AG10803 (cell line): ENCODE measurements at places on chromosomes 2 and 18.

- DNase-seq, result no peak
Measured at GRCh38 chr2:113089916-113090315, 22.1 kb downstream of the IL1F10 start.

DNA sequence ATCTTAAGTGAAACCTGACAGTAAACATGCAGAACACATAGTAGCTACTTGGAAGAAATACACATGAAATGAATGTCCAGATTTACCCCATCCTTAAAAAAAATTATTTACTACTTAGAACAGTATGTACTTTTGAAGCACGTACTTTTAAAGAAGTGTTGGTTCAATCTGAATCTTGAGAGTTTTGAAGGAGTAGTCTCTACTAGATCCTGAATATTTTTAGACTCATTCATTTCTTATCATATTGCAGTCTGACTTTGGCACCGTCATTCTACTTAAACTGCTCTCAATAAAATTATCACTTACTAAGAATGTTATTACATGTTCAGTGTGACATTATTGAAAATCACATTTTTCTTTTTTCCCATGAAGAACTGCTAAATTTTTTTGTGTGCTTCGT lies 187.8 kb downstream of the DPP4 start:
- no peak for DNase-seq

GRCh38 chr2:60531701-60532133 lies 21.7 kb downstream of the BCL11A start:
- DNase-seq, result no peak

- no peak for DNase-seq
Measured at GRCh38 chr2:177735318-177735803, 337.2 kb downstream of the PDE11A start.

DNA sequence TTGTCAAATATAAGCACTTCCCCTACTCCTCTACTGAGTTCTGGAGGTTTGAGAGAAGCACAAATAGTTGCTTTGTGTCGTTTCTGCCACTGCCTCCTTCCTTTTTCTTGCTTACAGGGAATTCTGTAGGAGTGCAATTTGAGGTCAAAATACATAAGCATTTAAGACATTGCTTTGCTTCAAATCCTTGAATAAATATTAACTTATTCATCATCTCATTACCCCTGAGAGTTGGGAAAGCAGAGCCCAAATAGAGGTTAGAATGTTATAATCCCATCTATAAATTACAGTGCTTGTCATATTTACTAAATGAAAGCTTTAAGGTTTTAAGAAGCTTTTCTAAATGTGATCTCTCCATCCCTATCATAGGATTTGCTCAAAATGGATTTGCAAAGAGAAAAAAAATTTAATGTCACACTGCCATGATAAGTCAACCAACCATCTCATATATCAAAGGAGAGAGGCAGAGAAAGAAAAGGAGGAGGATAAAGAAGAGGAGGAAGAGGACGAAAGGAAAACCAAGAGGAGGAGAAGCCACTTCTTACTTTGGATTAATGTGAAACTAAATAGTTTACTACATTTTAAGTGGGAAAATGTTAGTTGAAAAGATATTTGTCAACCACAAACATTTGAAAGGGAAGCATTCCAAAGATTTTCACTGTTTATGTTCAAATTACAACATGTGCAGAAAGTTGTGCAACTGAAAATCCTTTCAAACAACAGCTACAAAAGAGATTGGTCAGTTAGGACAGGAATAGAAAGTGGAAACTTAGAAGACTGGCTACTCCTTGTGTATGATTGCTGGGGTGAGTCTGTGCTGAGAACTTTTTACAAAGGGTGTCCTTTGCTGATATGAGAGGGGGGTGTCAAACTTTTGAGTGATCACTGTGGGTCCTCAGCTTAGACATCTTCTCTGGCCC lies 277.3 kb upstream of the FN1 start:
- peak; percentile 97 for DNase-seq

DNA sequence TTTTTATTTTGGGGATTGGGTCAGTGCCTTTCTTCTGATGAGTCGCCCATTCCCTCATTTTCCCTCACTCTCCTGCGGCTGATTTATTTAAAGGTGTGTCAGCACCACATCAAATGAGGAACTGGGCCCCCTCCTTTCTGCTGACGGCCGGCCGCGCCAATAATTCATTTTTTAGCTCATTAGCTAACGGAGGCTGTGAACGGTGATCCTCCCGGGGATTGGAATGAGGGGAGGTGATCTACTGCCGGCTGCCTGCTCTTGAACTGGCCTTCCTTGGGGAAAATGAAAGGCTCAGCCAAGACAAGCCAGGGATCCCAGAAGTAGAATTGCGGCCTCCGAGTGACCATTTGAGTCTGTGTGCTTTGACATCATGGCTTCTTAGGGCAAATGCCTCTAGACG lies 54.2 kb downstream of the GBX2 start:
- no peak for DNase-seq

GRCh38 chr2:153557211-153557610 lies 78.6 kb upstream of the RPRM start:
- no peak for DNase-seq

DNA sequence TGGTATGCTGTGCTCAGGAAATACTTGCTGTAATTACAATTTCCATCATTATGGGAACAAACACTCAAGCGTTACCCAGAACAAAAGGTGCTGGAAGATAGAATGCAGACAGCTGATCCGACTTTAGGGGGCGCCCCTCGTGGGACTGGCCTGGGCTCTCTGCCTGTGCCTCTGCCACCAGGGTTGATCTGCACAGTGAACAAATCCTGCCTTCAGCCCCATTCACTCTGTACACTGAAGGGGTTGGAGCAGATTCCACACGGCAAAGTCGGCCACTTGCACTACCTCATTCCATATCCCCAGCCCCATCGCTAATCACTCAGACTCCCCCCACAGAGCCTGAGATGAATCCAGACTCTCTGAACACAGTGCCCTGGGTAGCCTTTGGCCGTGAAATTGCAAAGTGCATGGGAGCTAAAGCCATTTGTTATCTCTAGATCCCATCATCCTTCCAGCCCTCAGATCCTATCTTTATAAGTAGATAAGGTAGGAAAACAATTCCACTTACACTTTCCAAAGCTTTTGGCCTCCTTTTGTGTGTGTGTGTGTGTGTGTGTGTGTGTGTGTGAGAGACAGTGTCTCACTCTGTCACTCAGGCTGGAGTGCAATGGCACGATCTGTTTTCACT lies 69.3 kb downstream of the INPP5D start:
- no peak for DNase-seq

- peak; percentile 11 for DNase-seq
Measured at GRCh38 chr18:54690198-54690597, 99.2 kb downstream of the DYNAP start.

GRCh38 chr18:58148954-58149471 lies 105.0 kb downstream of the NEDD4L start:
- DNase-seq, result no peak

DNA sequence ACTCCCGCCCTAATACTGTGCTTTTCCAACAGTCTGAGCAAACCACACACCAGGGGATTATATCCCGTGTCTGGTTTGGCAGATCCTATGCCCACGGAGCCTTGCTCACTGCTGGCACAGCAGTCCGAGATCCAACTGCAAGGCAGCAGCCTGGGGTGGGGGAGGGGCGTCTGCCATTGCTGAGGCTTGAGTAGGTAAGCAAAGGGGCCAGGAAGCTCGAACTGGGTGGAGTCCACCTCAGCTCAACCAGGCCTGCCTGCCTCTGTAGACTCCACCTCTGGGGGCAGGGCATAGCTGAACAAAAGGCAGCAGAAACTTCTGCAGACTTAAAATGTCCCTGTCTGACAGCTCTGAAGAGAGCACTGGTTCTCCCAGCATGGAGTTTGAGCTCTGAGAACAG lies 44.2 kb downstream of the LNPK start:
- no peak for DNase-seq

GRCh38 chr18:70221156-70221914 lies 15.8 kb upstream of the RTTN start:
- DNase-seq, result no peak

DNA sequence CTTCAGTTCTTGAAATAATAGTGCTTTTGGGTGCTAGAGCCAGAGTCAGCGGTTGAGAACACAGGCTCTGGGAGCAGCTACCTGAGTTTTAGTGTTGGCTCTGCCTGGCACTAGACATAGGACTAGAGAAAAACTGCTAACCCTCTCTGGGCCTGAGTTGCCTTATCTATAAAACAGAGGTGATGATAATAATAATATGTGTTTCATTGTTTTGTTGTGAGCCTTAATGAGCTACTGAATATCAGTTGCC lies 391.7 kb downstream of the PTPRM start:
- no peak for DNase-seq

GRCh38 chr2:228675646-228676045 lies 494.2 kb upstream of the SPHKAP start:
- DNase-seq, result peak; percentile 40

GRCh38 chr2:36919041-36919837 lies 47.1 kb downstream of the STRN start:
- no peak for DNase-seq

- no peak for DNase-seq
Measured at GRCh38 chr2:232577841-232578240, 27.4 kb downstream of the EIF4E2 start.

- DNase-seq, result no peak
Measured at GRCh38 chr2:181752301-181752700, 72.0 kb upstream of the NEUROD1 start.

DNA sequence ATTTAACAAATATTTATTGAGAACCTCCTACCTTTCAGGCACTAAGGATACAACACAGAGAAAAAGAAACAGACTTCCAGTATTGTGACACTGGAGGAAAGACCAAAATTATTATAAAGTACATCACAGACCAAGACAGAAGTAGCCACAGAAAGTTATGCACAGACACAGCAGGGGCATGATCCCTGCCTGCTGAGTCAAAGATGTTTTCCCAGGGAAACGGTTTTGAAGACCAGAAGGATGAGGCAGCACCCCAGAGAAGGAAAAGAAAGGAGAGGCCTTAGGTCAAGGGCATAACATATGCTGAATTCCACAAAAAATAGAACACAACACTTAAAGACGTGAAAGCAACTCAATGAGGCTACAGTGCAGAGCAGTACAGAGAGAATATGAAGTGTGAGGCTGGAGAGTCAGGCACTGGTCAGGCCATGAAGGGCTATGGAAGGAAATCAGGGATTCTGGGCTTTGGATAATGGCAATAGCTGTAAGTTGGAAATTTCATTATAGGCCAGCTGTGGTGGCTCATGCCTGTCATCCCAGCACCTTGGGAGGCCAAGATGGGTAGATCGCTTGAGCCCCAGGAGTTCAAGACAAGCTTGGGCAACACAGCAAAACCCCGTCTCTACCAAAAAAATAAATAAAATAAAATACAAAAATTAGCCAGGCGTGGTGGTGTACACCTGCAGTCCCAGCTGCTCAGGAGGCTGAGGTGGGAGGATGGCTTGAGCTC lies 8.2 kb downstream of the ADAM17 start:
- DNase-seq, result peak; percentile 66

- DNase-seq, result no peak
Measured at GRCh38 chr2:37784759-37785149, 113.3 kb upstream of the CDC42EP3 start.

DNA sequence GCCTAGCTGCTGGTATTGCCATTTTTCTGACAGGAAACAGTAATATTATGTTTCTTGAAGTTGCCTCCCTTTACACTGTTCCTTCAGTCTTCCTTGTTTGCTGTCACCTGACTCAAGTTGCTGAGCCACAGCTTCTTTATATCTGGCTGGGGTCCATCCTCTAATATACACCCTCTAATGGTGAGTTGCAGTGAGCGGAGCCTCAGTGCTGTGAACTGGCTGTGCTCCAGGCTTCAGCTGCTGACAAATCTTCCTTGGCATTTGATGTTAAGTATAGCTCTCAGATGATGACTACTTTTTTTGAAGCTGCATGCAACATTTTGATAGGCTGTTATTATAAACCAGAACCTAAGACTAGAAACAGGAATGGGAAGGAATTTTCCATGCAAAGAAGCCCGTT lies 366.7 kb downstream of the NUP35 start:
- no peak for DNase-seq

GRCh38 chr2:110688594-110689091 lies 10.8 kb upstream of the BUB1 start:
- DNase-seq, result no peak

- DNase-seq, result no peak
Measured at GRCh38 chr18:79476918-79477571, 81.3 kb downstream of the NFATC1 start.

GRCh38 chr2:134304394-134305108 lies 50.7 kb downstream of the MGAT5 start:
- no peak for DNase-seq

GRCh38 chr2:138476940-138477339 lies 24.6 kb upstream of the SPOPL start:
- DNase-seq, result no peak

- no peak for DNase-seq
Measured at GRCh38 chr2:214896274-214896673, 86.8 kb upstream of the BARD1 start.

GRCh38 chr2:195331966-195332365 lies 325.1 kb upstream of the SLC39A10 start:
- DNase-seq, result no peak

GRCh38 chr2:106991866-106992265 lies 105.9 kb upstream of the ST6GAL2 start:
- no peak for DNase-seq

- DNase-seq, result peak; percentile 32
Measured at GRCh38 chr2:221571551-221572218, 419 bp downstream of the EPHA4 start.

GRCh38 chr2:68909793-68910674 lies 38.8 kb upstream of the BMP10 start:
- DNase-seq, result peak; percentile 66

DNA sequence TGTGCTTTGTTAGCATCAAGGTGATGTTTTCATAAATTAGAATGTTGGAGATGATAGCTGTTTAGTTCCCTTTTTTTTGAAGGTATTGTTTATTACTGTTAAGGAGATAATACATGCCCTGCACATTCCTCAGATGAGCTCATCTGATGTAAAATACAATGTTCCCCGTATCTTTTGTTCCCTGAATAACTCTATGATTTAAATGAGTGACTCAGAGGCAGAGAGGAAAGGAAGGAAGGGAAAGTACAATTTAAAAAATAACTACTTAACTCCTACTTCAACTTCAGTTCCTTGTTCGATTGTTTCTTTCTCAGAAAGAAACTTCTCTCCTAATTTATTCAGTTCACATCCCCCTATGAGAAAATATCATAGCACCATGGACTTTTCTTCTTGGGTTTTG lies 208.7 kb downstream of the KCNE4 start:
- DNase-seq, result peak; percentile 7

- DNase-seq, result no peak
Measured at GRCh38 chr2:237815637-237816036, 17.1 kb downstream of the RBM44 start.

- DNase-seq, result no peak
Measured at GRCh38 chr2:102618452-102619413, 620 bp upstream of the SLC9A2 start.

- DNase-seq, result no peak
Measured at GRCh38 chr2:59449274-59449673, 1104.2 kb downstream of the BCL11A start.

DNA sequence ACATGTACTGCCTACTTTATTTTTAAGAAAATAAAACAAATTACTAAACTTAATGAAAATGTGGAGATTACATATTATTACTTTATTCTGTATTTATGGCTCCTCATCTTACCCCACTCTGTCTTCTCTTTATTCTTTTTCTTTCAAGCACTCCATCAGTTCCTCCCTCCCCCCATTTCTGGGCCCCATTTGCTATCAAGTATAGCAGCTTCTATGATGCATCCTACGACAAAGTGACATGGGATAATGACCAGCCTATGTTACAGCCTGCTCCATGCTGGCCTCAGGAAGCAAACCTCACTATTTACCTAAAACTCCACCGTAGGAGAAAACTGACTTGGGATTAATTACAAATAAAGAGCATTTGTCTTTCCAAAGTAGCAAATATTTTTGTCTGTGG lies 58.8 kb downstream of the RND3 start:
- DNase-seq, result no peak
